ENCODE measurements at places on chromosomes 12 and 14.

DNA sequence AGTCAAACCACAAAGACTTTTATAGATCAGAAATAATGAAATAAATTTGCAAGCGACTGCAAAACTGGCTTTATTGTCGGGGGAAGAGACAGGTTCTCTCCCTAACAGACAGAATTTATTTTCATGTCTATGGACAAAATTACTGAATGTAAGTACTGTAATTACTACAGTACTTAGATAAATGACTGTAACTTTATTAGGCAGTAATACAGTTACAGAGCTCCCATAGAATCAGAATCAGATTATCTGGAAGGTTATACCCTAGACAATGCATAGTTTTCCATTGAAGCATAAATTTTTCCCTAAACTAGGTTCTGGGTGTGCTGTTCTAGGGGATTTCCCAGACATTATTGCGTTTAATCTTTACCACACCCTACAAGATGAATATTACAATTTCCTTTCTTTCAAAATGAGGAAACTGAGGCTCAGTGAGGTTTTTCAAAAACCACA, 114.2 kb downstream of the C12orf75 start:
- no peak for DNase-seq

- no peak for DNase-seq
Observed at GRCh38 chr12:16012117-16012516, 101.0 kb downstream of the DERA start.

DNA sequence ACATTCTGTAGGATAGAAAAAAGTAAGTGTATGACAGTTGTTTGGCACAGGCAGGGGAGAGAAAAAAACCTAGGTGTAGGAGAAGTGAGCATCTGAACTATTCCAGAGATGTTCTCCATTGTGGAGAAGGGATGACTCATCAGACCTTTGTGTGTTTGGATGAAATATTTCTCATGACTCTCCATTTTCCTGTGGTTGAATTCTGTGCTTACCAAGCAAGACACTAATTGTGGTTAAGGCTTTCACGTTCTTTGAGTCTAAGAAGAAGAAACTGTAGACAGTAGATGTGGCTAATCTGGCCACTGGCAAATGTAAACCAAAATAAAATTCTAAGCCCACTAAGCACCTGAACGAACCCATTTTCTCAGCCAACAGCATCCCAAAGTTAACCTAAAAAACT, 107.9 kb upstream of the GZMB start:
- no peak for DNase-seq

GRCh38 chr12:112711026-112711425, 80.5 kb upstream of the RPH3A start:
- DNase-seq = no peak

GRCh38 chr12:130706311-130706710, 9.8 kb downstream of the RIMBP2 start:
- no peak for DNase-seq

- DNase-seq = no peak
Observed at GRCh38 chr12:71045781-71046180, 112.0 kb downstream of the TSPAN8 start.

DNA sequence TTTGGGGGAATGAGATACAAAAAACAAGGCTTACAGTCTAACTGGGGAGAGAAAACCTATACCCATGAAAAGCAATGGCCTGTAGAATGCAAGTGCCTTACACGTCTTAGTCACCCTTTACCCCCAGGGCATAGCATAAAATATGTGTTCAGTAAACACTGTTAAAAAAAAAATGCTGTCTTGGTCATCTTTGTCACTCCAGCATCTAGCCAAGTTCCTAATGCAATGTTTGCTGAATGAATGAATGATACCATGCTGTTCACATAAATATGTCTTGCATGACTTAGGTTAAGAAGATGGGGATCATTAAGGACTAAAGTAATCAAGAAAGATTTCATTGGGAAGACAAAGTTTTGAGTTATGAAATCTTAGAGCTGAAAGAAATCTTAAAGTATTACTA, 38.5 kb downstream of the PPP2R5E start:
- no peak for DNase-seq
